ENCODE measurements at places on chromosomes 3 and 15. TPM values are rescaled to one million over a fixed set of nuclear protein-coding genes. Genes with fewer than 3 reads are reported as not detected.

SNURF gene
- 43.1 TPM for total RNA-seq

TM4SF1 gene
- not detected for total RNA-seq

GCSAM gene
- total RNA-seq, result 4.3 TPM

TRH gene
- not detected for total RNA-seq

CX3CR1 gene
- total RNA-seq, result 0.49 TPM

ECE2 gene
- not detected for total RNA-seq

SLC22A13 gene
- total RNA-seq, result 0.16 TPM

MESP2 gene
- not detected for total RNA-seq

NEK11 gene
- 3.8 TPM for total RNA-seq

ARGFX gene
- not detected for total RNA-seq

DNA sequence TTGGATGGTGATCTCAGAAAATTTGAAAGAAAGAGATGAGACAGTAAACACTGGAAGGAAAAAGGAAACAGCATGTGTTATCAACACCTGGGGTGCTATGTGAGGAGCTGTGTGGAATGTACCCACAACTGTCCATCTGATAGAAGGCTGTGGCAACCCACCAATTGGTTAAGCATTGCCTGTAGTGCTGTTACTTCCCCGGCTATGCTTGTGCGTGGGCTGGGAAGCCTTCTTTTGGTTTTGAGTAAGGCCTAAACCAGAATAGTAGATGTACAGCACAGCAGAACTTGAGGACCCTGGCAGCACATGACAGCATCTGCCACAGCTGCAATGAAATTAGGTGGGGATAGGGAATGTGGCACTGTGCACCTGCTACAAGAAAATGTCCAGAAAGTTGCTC, 184.5 kb downstream of the FHIT start:
- DNase-seq, result no peak

- no peak for DNase-seq
These were observed 277.6 kb downstream of the LPP start for GRCh38 chr3:188431553-188431952.

- peak; percentile 37 for DNase-seq
These were observed 42.5 kb upstream of the SNRK start for GRCh38 chr3:43243590-43244587.

DNA sequence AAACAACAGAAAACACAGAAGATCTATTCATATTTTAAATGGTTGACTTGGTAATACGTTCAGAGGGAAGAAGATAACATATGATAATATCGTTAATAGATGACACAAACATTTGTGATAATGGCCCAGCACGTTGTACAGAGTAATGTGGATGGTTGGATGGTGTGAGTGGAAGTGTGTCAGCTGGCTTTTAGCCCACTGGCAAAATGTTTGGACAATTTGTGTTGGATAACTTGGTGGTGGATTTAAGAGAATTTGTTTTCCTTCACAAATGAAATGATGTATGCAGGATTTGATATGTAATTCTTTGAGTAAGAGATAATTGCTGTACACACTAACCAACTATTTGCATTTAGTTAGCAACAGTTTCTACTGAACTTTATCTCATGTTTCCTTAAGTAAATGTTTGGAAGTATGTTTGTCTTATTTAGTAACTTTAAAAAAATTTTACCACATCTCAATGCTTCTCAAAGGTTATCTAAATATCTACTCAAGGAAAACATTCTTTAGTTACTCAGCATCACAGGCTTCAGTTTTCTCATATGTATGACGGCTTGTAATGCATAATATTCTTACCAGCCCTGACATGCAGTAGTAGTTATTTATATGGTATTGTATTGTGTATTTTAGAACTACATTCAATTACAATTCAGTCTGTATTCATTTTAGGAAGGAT, 328.5 kb upstream of the GOLIM4 start:
- DNase-seq, result no peak

- DNase-seq, result no peak
These were observed 27.6 kb downstream of the FOXL2 start for GRCh38 chr3:138919325-138919724.

GRCh38 chr15:72593838-72594237, 60.7 kb upstream of the GOLGA6B start:
- DNase-seq, result no peak

GRCh38 chr3:33855884-33856546, 57.6 kb downstream of the PDCD6IP start:
- DNase-seq, result no peak

GRCh38 chr3:42127226-42127625, 36.1 kb downstream of the TRAK1 start:
- DNase-seq, result no peak

DNA sequence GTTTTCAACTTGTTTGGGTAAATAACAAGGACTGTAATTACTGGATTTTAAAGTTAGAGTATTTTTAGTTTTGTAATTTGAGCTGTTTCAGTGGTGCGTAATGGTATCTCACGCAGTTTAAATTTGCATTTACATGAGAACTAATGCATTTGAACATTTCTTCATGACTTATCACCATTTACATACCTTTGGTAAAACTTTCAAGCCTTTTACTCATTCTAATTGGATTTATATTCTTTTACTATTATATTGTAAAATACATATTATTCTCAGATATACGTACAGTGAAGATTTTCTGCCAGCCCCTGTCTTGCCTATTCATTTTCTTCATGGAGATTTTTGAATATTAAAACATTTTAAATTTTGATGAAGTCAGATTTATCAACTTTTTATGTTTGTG, 703.8 kb downstream of the MECOM start:
- DNase-seq, result no peak

GRCh38 chr15:59814409-59814808, 125.3 kb upstream of the BNIP2 start:
- peak; percentile 72 for DNase-seq

GRCh38 chr3:131338948-131339640, 42.5 kb upstream of the NUDT16 start:
- DNase-seq, result no peak

- DNase-seq, result no peak
These were observed 82.8 kb upstream of the MEX3B start for GRCh38 chr15:82128401-82129148.

GRCh38 chr3:78872195-78872594, 895.6 kb downstream of the ROBO1 start:
- no peak for DNase-seq

DNA sequence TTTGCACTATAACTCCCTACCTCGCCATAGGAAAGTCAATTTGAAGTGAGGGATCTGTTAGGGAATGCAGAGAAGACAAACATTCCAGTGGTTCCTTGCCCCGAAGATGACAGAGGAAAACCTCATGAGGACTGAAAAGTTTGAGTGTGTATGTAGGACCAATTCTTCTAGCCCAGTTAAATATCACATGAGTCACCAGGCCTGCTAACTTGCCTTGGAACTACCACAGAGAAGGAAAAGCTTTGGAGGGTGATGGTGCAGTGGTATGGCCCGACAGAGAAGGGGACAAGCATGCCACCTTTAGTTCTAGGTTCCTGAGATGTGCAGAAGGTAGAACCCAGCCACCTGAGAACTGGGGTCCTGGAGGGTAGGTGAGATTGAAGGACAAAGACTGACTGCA, 2.6 kb upstream of the UPK1B start:
- DNase-seq, result no peak

- DNase-seq, result no peak
These were observed 29.8 kb downstream of the GNB4 start for GRCh38 chr3:179421500-179421899.

- DNase-seq, result no peak
These were observed 33.1 kb downstream of the IL1RAP start for GRCh38 chr3:190546881-190547510.

GRCh38 chr15:65156692-65157091, 23.1 kb upstream of the PDCD7 start:
- no peak for DNase-seq

GRCh38 chr3:155641956-155642355, 102.9 kb downstream of the PLCH1 start:
- DNase-seq, result no peak

DNA sequence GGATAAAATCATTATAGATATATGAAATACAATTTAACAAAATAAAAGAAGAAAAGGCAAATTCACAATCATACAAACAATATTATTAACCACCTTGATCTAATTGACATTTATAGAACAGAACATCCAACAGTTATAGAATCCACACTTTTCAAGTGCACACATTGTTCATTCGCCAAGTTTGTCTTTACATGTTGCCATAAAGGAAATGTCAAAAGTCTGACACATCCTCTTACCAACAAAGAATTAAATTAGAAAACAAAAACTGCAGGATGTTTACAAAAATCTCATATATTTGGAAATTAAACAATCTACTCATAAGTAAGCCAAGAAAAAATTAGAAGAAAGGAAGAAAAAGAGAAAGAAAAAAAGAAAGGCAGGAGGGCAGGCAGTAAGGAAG, 909.2 kb upstream of the EPHA6 start:
- no peak for DNase-seq

DNA sequence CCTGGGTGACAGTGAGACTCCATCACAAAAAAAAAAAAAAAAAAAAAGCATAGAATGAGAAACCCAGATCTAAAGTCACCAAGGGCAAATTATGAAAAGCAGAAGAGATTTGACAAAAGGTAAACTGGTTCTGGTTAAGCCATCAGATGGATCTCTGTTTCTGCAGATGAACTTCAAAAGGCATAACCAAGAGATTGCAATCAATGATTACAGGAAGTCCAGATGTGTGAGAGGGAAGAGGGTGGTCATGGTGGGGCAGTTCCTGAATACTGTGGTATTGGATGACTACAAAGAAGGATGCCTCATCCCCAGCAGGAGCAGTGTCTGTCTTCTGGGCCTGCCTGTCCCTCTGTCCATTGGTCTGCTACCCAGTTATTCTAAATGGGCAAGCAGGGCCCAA, 3.8 kb downstream of the P4HTM start:
- DNase-seq, result no peak

DNA sequence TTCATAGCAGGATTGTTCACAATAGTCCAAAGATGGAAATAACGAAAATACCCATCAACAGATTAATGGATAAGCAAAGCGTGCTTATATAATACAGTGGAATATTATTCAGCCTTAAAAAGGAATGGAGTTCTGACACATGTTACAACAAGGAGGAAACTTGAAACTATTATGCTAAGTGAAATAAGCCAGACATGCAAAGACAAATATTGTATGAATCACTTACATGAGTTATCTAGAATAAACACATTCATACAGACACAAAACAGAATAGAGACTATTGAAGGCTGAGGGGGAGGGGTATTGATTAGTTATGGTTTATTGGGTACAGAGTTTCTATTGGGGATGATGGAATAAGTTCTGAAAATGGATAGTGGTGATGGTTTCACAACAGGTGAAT, 438.6 kb downstream of the CADM2 start:
- no peak for DNase-seq

- DNase-seq, result no peak
These were observed 103.6 kb downstream of the RSRC1 start for GRCh38 chr3:158213461-158213860.

DNA sequence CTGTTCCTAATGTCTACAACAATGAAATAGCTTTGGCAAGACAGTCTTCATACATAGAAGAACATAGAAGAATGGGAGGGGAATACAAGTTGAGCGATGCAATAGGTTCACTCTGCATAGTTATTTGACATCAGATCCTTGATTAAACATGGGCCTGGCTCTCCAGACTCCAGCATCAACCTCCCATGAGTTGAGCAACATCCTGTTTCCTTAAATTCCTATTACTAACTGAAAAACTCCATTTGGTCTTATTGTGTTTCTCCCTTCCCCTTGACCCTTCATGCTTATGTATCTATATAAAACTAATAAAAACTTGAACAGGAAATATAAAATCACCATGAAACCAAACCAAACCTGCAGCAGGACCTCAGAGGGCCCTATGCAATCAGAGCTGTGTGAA, 304.5 kb upstream of the SATB1 start:
- no peak for DNase-seq

GRCh38 chr3:57942872-57943283, 65.3 kb upstream of the FLNB start:
- DNase-seq, result no peak

- no peak for DNase-seq
These were observed 115.6 kb downstream of the SENP2 start for GRCh38 chr3:185701611-185702261.

- DNase-seq, result no peak
These were observed 79.4 kb downstream of the TM4SF4 start for GRCh38 chr3:149553781-149554451.

GRCh38 chr3:43963208-43963607, 272.5 kb downstream of the ABHD5 start:
- no peak for DNase-seq

DNA sequence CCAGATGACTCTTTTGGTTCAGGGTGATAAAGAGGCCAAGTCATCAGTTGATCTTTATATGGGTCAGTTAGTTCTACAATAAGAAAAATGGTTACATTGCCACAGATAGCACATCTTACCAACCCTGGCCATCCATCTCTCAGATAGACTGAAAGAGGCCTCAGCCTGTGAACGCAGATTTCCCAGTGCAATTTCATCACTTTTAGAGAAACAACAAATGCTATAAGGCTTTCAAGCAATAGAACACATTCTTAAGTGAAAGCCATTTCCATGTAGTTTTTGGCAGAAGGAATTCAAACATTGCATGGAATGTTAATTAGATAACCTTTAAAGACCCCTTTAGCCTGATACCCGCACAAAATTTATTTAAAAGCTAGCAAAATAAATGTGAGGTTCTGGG, 200.6 kb upstream of the ZBTB20 start:
- DNase-seq, result no peak

GRCh38 chr15:60800299-60801072, 321.5 kb upstream of the ICE2 start:
- peak; percentile 19 for DNase-seq

- no peak for DNase-seq
These were observed 89.9 kb downstream of the ATP10A start for GRCh38 chr15:25773248-25773647.

- DNase-seq, result no peak
These were observed 760.2 kb upstream of the GBE1 start for GRCh38 chr3:82521657-82522056.

DNA sequence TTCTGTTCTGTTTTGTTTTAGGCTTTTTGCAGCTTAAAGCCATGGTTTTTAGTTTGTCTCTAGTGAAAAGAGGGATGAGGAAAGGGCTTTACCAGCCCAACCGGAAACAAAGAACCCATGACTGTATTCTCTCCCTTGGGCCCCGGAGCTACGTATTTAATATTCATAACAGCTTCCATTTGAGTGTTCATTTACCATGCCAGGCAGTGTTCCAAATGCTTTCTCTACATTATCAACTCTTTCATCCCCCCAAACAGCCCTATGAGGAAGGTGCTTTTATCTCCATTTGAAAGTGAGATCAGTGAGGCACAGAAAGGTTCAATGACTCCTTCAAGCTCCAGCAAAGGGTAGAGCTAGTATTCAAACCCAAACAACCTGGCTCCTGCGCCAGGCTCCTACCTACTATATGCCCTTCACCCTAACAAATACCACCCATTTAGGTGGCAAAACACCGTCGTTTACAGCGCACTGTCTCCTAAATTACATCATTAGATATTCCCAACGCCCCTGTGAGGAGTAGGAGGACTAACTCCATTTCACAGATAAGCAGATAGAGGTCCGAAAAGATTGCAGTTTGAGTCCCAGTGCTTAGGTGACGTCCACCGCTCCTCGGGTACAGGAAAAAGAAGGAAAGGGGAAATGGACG, 27.9 kb downstream of the GTPBP8 start:
- DNase-seq, result peak; percentile 52

Data from CD8-positive, alpha-beta T cell (primary cell).